ENCODE measurements at places on chromosomes 2 and 18. TPM values are rescaled to one million over a fixed set of nuclear protein-coding genes. Genes with fewer than 3 reads are reported as not detected.
A peak's percentile ranks its signal among the peaks of the same experiment; 100 is the strongest.

MYO5B gene
- total RNA-seq = 0.74 TPM

DNER gene
- total RNA-seq = 0.26 TPM

DYNAP gene
- 2.0 TPM for total RNA-seq

ATG16L1 gene
- 35.0 TPM for total RNA-seq

SELENOI gene
- total RNA-seq = 9.4 TPM

ADD2 gene
- 6.1 TPM for total RNA-seq

VSNL1 gene
- not detected for total RNA-seq

MBP gene
- total RNA-seq = 62.5 TPM

DNA sequence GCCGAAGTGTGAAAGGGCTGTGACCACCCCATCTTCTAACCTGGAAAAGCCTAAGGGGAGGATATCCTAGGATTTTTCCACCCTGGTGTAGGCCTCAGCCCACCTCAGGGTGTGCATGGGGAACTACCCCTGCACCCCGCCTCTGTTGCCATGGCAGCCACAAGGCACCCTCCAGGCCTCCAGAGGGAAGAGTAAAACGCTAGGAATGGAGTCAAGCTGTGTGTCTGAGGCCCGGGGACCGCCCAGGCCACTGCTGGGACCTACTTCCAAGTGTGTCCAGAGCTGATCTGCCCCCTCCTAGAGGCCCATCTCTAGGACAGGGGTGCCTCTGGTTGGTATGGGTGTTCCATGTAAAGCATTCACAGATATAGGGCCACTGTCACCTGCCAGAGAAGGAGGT, 86.7 kb downstream of the PLB1 start:
- no peak overlapping the region for H3K27ac ChIP-seq
- DNase-seq = no peak
- peaks cover 28% of the 10 kb centered on the region for H3K4me1 ChIP-seq
- no peaks in the 10 kb centered on the region for H3K27me3 ChIP-seq
- no peaks in the 10 kb centered on the region for H3K36me3 ChIP-seq

DNA sequence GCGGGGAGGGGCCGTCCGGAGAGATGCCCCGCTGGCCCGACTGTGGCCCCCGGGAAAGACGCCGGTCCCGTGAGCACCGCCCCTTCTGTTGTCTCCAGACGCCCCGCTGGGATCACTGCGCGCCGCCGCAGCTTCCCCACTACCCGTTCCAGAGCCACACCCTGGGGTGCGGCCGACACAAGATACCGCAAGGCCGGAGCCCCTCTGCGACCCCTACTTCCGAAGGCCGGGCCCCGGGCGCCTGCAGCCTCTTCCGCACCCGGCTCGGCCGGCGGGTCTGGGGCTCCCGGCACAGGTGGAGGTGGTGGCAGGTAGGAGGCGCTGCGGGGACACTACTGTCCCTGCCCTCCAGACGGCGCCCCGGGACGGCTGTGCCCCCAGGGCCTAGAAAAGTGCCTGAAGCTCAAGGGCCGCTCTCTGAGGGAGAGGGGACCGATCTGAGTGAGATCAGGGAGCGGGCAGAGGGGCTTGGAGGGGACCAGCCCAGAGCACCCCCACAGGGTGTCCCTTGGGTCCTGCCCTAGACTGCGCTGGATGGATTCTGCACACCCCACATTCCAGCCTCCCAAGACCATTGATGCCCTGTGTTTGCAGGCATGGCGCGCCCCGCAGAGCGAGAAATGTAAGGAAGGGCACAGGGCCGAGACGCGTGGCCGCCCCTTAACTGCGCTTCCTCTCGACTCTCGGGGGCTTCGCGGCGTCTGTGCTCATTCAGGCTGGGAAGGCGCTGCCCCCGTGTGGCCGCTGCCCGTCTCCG, 80.0 kb downstream of the GFPT1 start:
- peaks cover 11% of the 10 kb centered on the region for H3K4me1 ChIP-seq
- peak overlapping the region; percentile 27 for H3K27ac ChIP-seq
- no peaks in the 10 kb centered on the region for H3K36me3 ChIP-seq
- no peaks in the 10 kb centered on the region for H3K27me3 ChIP-seq

DNA sequence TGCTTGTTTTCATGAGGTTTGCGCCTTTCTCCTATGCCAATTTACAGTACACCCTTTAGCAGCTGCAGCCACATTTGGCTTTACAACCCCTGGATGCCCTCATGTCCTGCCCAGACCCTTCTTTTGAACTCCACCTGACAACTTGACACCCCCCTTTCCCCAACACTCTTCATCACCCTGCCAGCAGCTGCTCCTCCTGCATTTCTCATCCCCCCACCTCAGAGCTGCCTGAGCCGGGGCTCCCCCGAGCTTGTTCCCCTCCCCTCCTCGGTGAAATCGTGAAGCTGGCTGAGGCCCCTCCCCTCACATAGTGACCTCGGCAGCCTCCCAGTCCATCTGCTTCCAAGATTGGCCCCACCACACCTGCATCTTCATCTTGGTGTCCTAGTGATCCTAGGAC, 40.5 kb downstream of the LRRFIP1 start:
- peaks cover 39% of the 10 kb centered on the region for H3K4me1 ChIP-seq
- no peak overlapping the region for H3K27ac ChIP-seq
- H3K27me3 ChIP-seq = no peaks in the 10 kb centered on the region

DNA sequence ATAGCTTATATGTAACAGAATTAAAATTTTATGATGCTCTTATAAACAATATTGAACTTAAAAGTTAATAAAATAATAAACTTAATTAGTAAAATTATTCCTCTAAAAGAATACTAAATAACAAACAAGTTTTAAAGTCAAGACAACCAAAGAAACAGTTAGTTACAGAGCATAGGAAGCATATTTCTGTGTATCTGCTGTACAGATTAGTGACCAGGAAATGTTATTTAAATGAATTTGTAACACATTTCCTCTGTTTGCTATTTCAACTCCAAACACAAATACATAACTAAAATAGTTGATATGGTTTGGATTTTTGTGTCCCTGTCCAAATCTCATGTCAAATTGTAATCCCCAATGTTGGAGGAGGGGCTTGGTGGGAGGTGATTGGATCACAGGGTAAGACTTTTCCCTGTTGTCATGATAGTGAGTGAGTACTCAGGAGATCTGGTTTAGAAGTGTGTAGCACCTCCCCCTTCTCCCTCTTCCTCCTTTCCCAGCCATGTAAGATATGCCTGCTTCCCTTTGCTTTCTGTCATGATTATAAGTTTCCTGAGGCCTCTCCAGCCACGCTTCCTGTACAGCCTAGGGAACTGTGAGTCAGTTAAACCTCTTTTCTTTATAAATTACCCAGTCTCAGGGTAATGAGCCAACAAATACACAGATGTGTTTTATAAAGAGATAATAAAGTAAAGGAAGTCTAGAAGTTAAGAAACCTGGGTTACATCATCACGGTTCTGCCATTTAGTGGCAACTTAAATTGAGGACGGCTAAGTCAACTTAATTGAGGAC, 51.8 kb downstream of the ROCK2 start:
- peaks cover 7% of the 10 kb centered on the region for H3K4me1 ChIP-seq
- no peaks in the 10 kb centered on the region for H3K27me3 ChIP-seq
- H3K27ac ChIP-seq = peak overlapping the region; percentile 62
- H3K4me3 ChIP-seq = no peak overlapping the region

- DNase-seq = no peak
- peaks cover 14% of the 10 kb centered on the region for H3K27me3 ChIP-seq
- no peak overlapping the region for H3K4me3 ChIP-seq
- no peak overlapping the region for H3K27ac ChIP-seq
Measured at GRCh38 chr18:46488471-46489213, 168.4 kb downstream of the LOXHD1 start.

GRCh38 chr2:137155356-137156104, 390.2 kb downstream of the THSD7B start:
- no peaks in the 10 kb centered on the region for H3K36me3 ChIP-seq
- no peaks in the 10 kb centered on the region for H3K4me1 ChIP-seq
- no peak overlapping the region for H3K4me3 ChIP-seq
- no peak for DNase-seq
- no peaks in the 10 kb centered on the region for H3K27me3 ChIP-seq
- no peak overlapping the region for H3K27ac ChIP-seq

GRCh38 chr2:229087843-229088516, 183.1 kb downstream of the PID1 start:
- DNase-seq = no peak
- H3K27ac ChIP-seq = no peak overlapping the region
- H3K27me3 ChIP-seq = no peaks in the 10 kb centered on the region
- no peak overlapping the region for H3K4me3 ChIP-seq
- no peaks in the 10 kb centered on the region for H3K4me1 ChIP-seq

DNA sequence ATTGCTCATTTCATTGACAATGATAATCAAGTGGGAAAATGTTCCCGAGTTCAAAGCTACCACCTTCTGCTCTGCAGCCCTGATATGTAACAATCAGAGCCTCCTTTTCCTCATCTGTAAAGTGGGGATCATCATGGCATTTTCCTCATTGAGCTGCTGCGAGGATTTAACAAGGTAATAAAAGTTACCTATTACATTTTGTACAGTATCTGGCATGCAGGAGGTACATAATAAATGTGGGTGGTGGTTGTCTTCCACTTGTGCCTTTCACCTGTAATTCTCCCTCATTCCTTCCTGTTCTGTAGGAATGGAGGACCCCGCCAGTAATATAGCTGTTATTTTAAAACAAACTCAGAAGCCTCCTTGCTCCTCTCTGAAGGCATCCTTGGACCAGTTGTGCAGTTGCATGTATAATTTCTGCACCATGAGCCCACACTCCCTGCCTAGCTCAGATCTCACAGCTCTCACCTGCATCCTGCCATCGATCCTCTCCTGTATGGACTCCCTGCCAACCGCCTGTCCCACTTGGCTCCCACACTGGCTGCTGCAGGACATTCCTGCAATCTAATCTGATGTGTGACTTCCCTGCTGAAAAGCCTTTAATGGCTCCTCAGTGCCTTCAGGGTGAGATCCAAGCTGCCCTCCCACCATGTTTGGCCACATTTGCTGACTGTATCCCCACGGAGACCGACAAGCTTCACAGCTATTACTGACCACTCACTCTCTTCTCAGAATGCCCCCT, 350.4 kb downstream of the EN1 start:
- DNase-seq = no peak
- H3K36me3 ChIP-seq = no peaks in the 10 kb centered on the region

DNA sequence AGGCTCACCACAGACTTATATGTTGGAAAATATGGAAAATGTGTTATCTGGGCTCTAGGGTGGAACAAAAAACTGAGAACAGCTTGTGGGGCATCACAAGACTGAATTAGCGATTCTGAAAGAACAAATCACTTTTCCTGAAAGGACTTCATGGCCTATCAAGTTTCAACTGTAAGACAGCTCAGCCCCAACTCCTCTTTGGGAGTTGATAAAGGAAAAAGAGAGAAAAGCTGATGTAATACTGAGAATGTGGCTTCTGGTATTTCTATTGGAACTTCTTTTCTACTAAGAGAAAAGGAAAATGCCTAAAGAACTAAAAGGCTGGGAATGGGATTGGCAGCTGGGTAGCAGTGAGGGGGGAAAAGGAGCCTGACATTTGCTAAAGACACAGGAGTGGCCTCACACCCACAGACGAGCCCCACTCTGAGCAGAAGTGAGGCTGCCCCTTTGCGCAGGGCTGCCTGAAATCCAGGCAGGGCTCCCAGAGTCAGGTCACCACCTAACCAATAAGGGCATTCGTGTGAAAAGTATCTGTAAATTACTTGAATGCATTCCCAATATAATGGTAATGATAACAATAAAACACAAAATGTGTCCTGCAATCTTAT, 75.6 kb downstream of the LRP2 start:
- H3K36me3 ChIP-seq = no peaks in the 10 kb centered on the region
- no peaks in the 10 kb centered on the region for H3K27me3 ChIP-seq
- no peaks in the 10 kb centered on the region for H3K4me1 ChIP-seq
- no peak overlapping the region for H3K4me3 ChIP-seq
- no peak for DNase-seq
- no peak overlapping the region for H3K27ac ChIP-seq

DNA sequence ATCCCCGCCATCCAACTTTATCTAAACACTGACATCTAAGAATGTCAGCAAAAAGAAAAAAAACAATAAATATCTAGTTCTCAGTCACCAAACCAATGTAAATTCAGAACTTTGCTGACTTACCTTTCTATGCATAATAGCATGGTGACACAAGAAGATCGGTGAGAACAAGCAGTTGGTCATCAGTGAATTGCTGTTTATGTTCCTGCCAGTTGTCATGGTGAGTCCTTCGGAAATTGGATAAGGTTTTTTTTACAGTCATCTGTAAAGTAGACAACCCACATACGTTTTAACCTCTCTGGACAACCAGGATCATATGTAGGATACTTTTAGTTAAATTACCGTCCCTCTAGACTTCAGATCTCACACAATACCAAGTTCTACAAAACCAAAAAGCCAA, 6.2 kb upstream of the GPR75 start:
- H3K27me3 ChIP-seq = no peaks in the 10 kb centered on the region
- H3K36me3 ChIP-seq = no peaks in the 10 kb centered on the region
- no peak overlapping the region for H3K27ac ChIP-seq
- no peak overlapping the region for H3K4me3 ChIP-seq
- no peaks in the 10 kb centered on the region for H3K4me1 ChIP-seq

DNA sequence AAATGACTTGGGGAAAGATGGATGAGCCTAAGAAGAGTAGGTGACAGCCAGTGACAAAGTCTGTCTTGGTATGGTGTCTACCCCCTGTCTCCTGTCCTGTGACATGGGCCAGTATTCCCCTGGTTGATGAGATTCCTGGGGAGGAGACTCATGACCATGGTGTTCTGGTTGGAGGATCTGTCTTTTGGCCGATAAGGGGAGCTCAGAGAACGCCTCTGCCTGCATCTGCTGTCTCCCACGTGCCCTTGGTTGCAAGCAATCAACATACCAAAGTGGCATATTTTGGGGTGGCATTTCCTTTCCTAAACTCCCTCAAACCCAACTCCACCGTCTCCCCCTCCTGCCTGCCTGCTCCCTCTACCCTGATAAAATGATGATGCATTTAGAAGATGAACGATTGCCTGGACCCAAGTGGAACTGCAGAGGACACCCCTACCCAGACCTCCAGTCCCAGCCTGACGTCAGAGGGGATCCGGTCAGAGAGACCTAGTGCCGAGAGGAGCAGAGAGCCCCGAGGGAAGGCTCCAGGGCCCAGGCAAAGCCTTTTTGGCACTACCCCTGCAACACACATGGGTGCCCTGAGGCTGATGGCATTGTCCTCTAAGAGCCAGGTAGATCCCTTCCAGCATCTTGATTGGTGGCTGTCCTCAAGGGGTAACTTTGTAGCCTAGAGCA, 124.2 kb upstream of the MSH6 start:
- no peak overlapping the region for H3K27ac ChIP-seq
- no peaks in the 10 kb centered on the region for H3K36me3 ChIP-seq
- no peaks in the 10 kb centered on the region for H3K27me3 ChIP-seq
- H3K4me1 ChIP-seq = peaks cover 5% of the 10 kb centered on the region

Data from spleen (tissue), 13 donors.